ENCODE measurements at places on chromosomes 13 and 19. TPM values are rescaled to one million over a fixed set of nuclear protein-coding genes. Genes with fewer than 3 reads are reported as not detected.

DNA sequence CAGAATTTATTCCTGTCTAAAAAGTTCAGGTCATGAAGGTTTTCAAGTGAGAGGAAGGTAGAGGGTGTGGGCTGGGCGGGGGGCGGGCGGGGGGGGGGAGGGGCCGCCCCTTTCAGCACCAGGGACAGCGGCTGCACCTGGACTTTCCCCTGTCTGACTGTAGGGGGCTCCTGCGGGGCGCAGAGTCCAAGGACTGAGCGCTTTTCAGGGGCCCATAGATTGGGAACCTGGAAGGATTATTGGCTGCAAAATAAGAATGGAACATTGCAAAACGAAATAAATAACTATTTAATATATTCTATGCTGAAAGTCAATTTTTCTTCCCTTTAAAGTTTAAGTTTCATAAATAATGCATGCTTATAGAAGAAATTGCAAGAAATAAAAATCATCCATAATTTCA lies 8.9 kb upstream of the CYP4F3 start:
- H3K27me3 ChIP-seq = no peaks in the 10 kb centered on the region
- no peak overlapping the region for H3K27ac ChIP-seq
- no peaks in the 10 kb centered on the region for H3K4me1 ChIP-seq
- DNase-seq = no peak

DNA sequence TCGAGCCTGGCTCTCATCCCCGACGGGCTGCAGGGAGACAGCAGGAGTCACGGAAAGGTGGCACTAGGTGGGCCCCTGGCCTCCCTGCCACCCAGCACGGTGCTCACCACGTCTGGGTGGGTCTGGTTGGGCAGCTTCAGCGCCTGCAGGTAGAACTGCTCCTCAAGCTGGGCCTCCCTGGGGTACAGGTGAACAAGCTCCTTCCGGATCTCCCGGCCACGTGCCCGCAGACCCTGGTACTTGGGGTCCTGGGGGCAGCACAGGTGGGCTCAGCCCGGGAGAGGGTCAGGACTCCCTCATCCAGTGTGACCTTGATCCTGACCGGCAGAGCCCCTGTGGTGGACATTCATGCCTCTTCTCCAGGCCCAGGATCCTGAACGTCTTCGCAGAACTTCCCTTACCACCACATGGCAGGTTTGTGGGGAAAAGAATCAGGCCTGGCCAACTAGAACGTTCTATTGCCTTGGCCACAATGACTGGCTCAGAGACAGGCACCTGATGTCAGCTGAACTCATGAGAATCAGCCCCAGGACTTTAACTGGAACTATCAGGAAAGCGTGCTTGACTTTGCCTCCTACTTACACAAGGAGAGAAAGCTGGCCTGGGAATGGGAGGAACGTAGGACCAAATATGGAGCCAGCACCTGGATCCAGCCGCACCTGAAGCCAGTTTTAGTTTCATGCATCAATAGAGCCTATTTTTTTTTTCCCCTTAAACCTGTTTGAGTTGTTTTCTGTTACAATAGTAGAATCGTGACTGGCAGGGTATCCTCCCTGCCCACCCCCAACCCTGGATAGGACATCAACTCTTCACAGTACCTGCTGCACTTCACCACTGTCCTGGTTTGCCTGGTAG lies 8.9 kb downstream of the SARS2 start:
- H3K27me3 ChIP-seq = no peaks in the 10 kb centered on the region
- H3K36me3 ChIP-seq = peaks cover 20% of the 10 kb centered on the region
- H3K27ac ChIP-seq = no peak overlapping the region

DNA sequence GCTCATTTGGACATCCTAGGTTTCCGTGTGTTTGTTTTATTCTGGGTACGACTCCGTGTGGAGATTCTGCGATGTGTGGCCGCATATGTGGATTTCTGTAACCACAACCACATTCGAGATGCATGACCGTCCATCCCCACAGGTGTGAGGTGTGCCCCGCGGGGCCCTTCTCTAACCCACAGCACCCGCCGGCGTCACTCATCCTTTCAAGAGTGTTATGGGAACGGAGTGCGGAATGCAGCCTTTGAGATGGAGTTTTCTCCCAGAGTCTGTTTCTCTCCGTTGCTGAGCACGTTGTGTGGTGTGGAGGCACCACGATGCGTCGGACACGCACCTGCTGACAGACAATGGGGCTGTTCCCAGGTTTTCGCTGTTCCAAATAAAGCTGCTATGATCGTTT lies 40.0 kb downstream of the C13orf46 start:
- H3K27ac ChIP-seq = no peak overlapping the region
- H3K4me3 ChIP-seq = no peak overlapping the region
- no peak for DNase-seq

- peaks cover 4% of the 10 kb centered on the region for H3K4me1 ChIP-seq
- DNase-seq = no peak
- peaks cover under 1% of the 10 kb centered on the region for H3K36me3 ChIP-seq
- no peaks in the 10 kb centered on the region for H3K27me3 ChIP-seq
Measured at GRCh38 chr13:44439452-44440024, 65.9 kb downstream of the SERP2 start.

DNA sequence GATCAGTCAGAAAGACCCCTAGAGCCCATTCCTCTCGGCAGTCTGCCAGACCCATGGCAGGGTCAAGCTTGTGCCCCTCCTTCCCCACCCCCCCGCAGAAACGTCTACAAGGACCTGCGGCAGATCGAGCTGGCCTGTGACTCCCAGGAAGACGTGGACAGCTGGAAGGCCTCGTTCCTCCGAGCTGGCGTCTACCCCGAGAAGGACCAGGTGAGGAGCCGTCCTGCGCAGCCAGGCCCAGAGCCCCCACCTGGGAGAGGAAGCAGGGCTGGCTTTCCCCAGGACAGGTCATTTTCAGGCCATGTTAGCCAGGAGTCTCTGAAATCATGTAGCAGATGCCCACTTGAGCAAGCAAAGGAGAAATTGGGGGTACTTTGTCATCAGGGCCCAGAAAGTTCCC lies 12.3 kb downstream of the TMED1 start:
- no peak for DNase-seq
- no peak overlapping the region for H3K27ac ChIP-seq
- H3K27me3 ChIP-seq = no peaks in the 10 kb centered on the region
- no peak overlapping the region for H3K4me3 ChIP-seq

ZNF414 gene
- total RNA-seq = 1.1 TPM
